ENCODE measurements at places on chromosomes 7 and 10.

DNA sequence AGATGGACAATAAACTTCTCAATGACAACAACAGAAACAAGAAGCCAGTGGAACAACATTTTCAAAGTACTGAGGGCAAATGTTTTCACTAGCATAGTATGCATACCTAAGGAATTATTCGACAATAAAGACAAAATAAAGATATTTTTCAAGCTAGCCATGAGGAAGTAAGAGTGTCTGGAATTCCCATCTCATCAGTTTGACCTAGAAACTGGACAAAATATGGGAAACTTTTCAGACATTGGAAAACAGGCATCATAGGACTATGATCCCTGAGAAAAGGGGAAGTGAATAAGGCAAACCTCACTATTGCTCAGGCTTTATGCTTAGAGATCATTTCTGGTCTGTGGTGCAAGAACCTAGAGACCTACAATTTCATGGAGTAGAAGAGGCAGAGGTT is 86.3 kb downstream of the OAT start:
- DNase-seq = no peak

DNA sequence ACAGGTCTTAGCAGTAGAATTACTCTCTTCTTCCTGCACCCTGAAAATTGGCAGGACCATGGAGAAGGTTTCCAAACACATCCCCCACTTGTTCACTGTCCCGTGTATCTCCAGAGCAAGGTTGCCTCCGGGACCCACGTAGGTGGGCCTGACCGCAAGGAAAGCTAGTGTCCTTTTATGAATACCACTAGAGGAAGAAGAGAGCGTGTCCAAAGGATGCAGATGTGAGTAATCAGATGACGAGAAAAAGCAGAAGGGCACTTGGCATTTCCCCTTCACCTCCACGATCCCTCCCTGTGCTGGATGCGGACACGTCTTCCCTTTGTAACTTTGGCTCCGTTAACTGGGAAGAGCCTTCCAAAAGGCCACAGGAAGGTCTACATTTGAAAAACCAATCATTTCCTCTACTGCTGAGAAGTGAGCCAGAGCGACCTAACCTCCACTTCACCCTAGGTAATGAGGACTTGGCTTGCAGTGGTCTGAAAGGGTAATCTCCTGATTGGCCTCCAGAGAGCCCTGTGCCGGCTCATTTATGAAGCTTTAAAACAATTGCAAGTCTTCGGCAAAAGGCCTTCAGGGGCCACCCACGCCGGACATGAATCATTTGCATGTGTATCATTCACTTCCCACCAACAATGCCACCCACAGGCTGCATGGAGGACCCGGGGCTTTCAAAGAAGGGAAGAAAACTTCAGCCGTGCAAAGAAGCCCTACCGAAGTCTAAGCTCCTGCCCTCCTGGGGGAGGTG is 55.4 kb downstream of the LYZL1 start:
- DNase-seq = no peak

DNA sequence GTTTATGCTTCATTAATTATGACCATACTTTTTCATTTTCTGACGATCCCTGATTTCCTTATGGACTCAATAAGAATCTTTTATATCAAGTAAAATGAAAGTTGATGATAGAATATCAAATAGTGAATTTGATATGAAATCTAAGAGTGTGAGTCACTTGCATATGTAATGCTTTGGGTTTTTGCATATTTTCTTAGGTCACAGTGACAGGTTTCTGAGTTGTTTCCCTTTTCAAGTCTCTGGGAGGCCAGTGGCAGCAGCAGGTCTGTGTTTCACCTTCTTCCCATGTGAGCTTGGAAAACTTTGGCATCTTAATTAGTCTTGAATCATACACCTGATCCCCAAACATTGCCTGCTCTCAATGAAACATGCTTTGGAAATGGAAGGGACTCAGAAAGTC is 34.7 kb upstream of the GJD4 start:
- no peak for DNase-seq

DNA sequence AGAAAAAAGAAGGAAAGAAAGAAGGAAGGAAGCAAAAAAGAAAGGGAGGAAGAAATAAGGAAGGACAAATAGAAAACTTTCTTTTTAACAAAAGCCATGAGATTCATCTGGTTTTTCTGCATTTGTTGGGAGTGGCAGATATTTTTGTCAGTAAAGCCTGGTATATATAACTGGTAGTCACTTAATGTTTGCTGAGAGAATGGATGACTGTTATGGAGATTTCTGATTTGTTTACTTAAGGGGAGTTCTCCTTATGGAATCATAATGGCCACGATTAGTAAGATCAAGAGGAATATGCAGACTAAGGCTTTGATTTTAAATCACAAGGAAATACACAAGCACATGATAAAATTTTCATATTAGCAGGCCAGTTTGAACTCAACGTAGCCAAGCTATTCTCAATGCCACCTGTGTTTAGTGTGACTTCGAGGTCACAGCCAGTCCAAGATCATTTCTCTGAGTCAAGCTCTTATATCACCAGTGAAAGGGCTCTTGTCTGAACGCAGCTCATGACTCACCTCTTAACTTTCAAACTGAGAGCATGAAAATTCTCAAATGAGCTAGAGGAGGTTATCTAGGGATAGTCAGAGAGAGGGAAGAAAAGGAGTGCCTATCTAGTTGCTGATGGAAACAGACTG is 445.1 kb upstream of the ZMIZ1 start:
- DNase-seq = no peak

DNA sequence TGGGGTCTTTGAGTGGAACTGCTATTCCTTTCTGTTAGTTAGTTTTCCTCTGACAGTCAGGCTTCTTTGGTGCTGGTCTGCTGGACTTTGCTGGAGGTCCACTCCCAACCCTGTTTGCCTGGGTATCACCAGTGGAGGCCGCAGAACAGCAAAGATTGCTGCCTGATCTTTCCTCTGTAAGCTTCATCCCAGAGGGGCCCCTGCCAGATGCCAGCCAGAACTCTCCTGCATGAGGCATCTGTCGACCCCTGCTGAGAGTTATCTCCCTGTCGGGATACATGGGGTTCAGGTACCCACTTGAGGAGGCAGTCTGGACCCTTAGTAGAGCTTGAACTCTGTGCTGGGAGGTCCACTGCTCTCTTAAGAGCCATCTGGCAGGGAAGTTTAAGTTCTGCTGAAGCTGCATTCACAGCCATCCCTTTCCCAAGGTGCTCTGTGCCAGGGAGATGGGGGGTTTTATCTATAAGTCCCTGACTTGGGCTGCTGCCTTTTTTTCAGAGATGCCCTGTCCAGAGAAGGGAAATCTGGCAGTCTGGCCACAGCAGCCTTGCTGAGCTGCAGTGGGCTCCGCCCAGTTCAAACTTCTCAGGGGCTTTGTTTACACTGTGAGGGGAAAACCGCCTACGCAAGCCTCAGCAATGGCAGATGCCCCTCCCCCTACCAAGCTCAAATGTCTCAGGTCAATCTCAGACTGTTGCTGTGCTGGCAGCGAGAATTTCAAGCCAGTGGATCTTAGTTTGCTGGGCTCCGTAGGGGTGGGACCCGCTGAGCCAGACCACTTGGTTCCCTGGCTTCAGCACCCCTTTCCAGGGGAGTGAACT is 89.7 kb upstream of the CDK6 start:
- no peak for DNase-seq

DNA sequence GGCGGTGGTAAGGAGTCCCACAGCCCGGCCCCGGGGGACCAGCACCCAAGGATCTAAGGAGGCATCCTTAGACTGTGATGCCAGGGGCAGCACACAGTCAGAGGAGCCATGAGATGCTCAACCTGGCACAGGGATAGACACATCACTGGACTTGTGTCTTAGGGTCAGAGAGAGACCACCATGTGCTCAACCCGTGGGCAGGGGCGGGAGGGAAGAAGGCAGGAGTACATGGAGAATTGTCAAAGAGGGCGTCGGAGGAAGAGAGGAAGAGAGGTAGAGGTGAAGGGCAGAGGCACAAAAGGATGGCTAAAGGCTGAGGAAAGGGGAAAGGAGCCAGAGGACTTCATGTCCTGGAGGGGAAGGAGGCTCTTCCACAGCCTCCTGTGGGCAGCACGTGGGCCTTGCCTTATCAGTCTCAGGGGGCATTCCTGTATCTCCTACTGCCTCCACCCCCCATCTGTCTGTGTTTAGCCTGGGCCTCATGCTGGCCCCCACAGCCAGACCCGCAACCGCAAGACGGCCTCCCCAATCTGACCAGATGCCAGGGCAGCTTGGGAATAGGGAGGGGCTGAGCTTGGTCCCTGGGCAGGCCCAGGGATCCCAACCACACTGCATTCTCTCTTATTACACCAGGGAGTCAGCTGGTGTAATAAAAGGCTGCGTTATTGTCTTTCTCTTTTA is 2.2 kb downstream of the ADCY1 start:
- DNase-seq = no peak

DNA sequence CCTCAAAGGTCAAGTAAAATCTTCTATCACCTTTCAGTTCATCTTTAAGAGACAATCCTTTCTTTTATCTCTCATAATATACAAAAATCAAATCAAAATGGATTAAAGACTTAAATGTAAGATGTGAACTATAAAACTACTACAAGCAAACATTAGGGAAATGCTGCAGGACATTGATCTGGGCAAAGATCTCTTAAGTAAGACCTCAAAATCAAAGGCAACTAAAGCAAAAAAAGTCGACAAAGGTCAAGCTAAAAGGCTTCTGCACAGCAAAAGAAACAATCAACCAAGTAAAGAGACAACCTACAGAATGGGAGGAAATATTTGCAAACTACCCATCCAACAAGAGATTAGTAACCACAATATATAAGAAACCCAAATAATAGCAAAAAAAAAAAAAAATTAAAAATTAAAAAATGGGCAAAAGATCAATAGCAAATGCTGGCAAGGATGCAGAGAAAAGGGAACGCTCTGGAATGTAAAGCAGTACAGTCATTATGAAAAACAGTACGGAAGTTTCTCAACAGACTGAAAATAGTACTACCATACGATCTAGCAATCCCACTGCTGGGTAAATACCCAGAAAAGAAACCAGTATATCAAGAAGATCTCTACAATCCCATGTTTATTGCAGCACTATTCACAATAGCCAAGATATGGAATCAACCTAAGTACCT is 41.7 kb downstream of the TNPO3 start:
- no peak for DNase-seq

GRCh38 chr7:47525066-47525623 is 56.8 kb downstream of the TNS3 start:
- no peak for DNase-seq

GRCh38 chr10:71747551-71748523 is 25.5 kb downstream of the VSIR start:
- DNase-seq = no peak

- DNase-seq = no peak
Measured at GRCh38 chr10:63258920-63259678, 126.0 kb downstream of the NRBF2 start.

- no peak for DNase-seq
Measured at GRCh38 chr7:29860186-29860585, 53.9 kb downstream of the WIPF3 start.

GRCh38 chr7:37255327-37255944 is 193.2 kb downstream of the ELMO1 start:
- DNase-seq = no peak

GRCh38 chr7:27180431-27181420 is 4.3 kb downstream of the HOXA11 start:
- no peak for DNase-seq

GRCh38 chr10:127216274-127216673 is 19.9 kb upstream of the INSYN2A start:
- no peak for DNase-seq

- no peak for DNase-seq
Measured at GRCh38 chr10:70559861-70560260, 42.7 kb downstream of the PRF1 start.

DNA sequence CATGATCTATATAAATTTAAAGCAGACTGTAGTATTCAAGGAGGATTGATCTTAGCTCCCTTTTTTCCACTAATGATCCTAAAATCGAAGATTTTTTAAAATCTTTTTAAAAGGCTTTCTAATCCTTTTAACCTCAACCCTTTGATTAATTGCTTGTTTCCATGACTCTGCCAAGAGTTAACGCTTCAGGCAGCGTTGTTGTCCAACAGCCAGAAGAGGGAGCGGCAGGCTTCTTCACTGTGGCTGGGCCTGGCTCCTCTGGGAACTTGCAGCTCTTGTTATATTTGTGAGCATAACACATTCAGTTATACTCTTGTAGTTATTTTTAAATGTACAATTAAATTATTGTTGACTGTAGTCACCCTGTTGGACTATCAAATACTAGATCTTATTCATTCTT is 26.3 kb downstream of the CRCP start:
- DNase-seq = no peak

DNA sequence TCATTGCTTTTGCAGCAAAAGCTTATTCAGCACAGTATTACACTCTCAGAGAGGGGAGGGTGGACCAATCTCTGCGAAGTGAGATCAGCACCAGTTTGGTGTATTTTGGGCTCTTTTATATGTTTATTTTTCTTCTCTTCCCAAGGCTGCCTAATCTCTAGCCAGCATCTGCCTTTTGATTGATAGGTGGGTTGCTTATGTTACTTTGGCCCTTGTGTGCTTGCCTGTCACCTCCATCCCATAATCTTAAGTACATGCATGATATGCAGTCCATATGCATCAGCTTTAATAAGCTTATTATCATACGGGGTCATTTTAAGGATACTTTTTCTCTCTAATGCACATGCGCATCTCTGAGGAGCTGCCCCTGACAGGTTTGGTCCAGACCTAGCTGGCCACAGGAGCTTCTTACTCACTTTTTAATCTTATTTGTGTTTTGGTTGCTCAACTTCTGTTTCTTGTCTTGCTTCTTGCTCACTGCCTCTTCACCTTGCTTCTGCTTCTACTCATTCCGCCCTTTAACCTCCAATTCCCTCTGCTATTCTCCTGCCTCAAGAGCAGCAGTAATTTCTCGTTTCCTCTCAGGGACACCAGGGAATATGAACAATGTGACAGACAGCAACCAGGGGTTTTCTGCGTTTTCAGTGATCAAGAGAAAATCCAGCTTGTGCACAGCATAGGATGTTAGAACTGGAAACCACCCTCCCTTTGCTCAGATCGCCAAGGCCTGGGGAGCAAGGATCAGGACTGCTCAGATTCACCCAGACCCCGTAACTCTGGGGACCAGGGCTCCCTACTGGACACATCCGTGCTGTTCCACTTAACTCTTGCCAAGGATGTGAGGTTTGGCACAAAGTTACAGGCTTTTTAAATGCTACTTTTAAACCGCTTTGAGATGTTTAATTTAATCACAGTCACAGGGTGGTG is 10.0 kb downstream of the RGR start:
- no peak for DNase-seq

GRCh38 chr10:3692387-3692999 is 92.5 kb downstream of the KLF6 start:
- DNase-seq = no peak

GRCh38 chr10:132554991-132555647 is 17.5 kb downstream of the INPP5A start:
- DNase-seq = no peak

GRCh38 chr7:322708-323111 is 32.7 kb downstream of the FOXL3 start:
- no peak for DNase-seq

GRCh38 chr10:28833313-28833712 is 156.0 kb downstream of the BAMBI start:
- DNase-seq = no peak

- no peak for DNase-seq
Measured at GRCh38 chr10:32982911-32983909, 25.2 kb upstream of the ITGB1 start.

- no peak for DNase-seq
Measured at GRCh38 chr7:7816084-7816483, 97.7 kb upstream of the RPA3 start.

All from stimulated activated CD4-positive, alpha-beta T cell treated with anti-CD3 and anti-CD28 coated beads, Interleukin-15, amount 100 ng/mL, for 48 hours (primary cell).